ENCODE measurements at places on chromosomes 7 and 10.
A peak's percentile ranks its signal among the peaks of the same experiment; 100 is the strongest.

GRCh38 chr7:152640829-152641228 is 35.1 kb downstream of the XRCC2 start:
- no peak for DNase-seq

DNA sequence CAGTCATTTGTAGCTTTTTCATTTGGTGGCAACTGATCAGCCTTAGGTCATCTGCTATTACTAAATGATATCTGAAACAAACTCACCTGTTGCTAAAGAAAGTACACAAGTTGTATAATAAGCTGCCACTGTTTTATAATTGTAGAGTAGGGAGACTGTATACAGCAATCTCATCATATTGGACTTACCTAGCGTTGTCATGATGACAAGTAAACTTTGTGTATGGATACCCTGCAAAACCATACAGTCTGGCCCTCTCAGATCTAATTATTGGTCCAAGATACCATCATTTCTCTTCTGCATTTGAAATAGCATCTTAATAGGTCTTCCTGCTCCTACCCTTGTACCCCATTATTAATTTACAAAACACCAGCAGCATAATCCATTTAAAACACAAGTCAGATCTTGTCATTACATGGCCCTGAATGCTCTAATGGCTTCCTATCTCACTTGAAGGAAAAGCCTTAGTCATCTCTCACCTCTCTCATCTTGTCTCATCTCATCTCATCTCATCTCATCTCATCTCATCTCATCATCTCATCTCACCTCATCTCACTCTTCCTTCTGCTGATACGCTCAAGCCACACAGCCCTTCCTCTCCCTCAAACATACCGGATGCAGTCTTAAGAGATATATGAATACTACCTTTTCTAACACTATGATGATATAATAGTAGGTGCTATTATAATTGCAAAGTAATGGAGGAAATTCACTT is 540.6 kb downstream of the MDFIC start:
- peak; percentile 8 for DNase-seq

DNA sequence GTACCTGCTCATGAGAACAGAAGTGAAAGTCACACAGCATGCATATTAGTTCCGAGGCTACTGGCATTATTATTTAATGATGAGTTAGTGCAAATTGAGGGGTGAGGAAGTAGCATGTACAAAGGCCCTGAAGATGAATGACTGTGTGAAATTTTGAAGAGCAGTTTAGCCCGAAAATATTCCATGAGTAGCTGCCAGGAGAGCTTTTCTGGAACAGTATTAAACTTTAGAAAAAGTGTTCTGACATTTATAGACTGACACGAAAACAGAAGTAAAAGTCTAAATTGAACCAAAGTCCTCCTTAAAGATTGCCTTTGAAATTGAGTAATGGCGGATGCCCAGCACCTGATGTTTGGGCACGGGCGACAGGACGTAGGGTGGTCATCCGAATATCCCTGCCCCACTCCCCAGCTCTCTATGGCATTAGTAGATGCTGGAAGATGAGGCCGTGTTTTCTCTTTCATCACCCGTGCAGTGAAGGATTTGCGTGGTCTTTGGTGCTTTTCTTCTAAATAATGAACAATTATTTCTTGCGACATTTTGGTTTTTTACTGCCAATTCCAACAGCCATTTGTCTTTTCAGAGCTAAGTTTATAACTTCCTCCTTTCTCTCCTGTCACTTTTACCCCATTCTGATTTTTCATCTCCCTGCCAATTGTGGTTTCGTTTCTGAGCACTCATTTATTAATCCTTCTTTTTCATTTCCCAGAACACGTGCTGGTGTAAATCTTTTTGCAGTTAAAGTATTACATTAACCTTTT is 192.6 kb downstream of the MGMT start:
- no peak for DNase-seq

DNA sequence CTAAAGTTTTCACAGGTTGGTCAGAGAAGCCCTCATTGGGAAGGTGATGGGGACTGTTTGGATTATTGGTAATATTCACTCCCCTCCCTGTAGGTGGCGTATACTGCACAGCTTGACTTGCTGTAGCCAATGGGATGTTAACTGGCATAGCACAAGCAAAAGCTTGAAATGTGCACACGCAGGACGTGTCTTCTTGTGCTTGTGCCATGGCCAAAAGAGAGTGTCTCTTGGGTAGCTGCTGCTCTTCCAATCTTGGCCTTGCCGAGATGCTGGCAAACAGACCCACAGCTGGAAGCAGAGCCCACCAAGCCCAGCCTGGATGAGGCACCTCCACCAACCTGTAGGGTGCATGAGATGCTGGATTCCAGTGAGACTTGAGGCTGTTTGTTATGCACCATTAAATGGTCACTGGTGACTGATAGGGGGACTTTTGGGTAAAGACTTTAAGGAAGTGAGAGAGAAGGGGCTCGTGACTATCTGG is 266.0 kb downstream of the GRID1 start:
- DNase-seq = peak; percentile 39

DNA sequence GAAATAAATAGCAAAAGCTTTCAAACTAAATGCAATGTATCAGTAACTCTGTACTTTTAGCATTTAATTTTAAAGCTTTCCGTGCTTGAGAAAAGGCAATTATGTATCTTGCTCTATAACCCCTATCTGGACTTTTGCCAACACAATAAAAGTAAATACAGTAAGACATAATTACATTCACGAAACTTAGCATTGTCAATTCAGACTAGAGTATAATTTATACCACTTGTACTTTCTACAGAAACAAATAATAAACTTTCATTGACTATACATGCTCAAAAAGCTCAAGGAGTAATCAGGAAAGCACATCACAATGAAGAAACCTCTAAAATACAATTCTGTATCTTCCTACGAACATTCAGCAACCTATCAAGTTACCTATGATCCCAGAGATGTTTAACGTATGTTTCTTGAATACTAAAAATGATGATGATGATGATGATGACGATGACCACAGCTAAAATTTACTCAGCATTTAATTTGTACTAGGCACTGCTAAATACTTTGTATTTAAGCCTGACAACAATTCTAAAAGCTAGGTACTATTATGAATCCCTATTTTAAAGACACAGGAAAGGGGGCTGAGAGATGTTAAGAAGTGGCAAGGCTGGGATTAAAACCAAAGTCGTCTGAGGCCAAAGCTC is 44.9 kb downstream of the MINDY3 start:
- DNase-seq = no peak

DNA sequence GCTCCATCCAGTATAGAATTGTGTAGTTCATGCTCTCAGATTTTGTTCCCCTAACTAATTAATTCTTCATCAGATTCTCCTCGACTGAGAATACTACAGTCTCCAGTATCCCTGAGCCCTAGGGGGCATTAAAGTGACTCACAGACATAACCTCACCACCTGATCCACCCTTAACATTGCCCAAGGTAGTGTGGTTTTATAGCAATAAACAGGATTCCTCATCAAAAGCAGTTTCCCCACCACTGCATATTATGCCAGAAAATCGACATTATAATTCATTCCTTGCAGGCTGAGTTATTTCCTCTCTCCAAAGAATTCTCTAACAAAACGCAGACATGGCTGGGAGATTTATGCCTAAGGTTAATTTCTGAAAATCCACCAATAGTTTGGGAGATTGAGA is 1402.5 kb upstream of the CELF2 start:
- DNase-seq = no peak

- peak; percentile 39 for DNase-seq
Observed at GRCh38 chr10:49512121-49512809, 26.7 kb downstream of the ERCC6 start.

DNA sequence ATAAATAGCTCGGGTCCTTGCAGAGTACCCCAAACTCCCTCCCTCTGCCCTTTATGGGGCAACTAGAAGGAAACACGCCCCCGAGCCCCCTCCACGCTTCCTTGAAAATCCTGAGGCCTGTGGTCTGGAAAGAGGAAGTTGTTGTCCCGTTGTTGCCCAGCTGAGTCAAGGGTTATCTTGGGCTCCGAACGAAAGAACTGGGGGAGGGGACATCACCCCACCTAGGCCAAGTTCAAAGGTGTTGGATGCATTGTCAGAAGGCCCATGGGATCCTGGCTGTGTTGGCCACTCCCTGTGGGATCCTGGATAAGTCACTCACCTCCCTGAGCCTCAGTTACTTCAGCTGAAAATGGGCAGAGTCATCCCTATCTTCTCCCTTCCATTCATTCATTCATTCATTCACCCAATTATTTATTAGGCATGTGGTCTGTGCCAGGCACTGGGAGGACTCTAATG is at the start of gene CCL24:
Gene CCL24, minus strand, starts transcription at position 26 of the 456 bp plus-strand sequence. CDS start 91 bp downstream, outside the sequence.
- DNase-seq = no peak

GRCh38 chr10:29039677-29040189 is 249.1 kb upstream of the LYZL1 start:
- DNase-seq = no peak

Measured in activated CD4-positive, alpha-beta T cell treated with anti-CD3 and anti-CD28 coated beads, Interleukin-2, amount 50 U/mL, for 16 hours (primary cell).